Nephron progenitor cell (in vitro differentiated cells): ENCODE measurements at places on chromosomes 6 and 20.

- DNase-seq, result no peak
Observed at GRCh38 chr6:25057111-25057905, 121.5 kb upstream of the RIPOR2 start.

DNA sequence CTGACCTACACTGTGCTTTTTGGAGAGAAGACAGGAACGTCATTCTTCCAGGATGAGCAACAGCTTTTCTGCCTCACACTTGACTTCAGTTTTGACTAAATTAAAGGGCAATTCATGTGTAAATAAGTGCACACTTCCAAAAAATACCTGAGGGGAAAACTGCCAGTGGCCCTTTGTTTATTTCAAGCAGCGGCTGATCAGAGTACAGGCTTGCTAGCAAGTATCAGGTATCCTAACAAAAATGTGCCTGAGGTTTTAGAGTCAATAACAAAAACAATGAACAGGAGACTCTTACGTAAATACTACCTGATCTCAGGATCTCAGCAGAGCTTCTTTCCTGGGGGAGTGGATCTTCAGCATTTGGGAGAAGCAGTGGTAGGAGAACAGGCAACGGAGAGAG lies 12.4 kb downstream of the LY86 start:
- no peak for DNase-seq

- no peak for DNase-seq
Observed at GRCh38 chr6:34606477-34607265, 50.5 kb upstream of the SPDEF start.

DNA sequence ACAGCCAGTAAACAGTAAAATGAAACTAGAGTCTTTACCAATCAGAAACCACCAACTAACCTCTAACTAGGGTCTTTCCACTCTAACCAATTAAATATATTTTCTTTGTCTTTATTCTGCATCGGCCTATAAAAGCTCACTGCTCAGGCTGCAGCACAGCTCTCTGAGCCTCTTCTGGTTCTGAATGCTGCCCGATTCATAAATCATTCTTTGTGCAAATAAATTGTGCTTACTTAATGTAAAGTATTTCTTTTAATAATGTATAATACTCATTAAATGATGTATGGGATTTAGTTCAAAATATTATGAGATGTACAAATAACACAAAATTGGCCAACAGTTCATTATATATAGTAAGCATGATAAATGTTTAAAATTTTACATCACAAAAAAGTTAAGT lies 7.9 kb downstream of the IBTK start:
- no peak for DNase-seq

GRCh38 chr20:5686384-5687105 lies 63.7 kb upstream of the SHLD1 start:
- no peak for DNase-seq

GRCh38 chr6:54892831-54893230 lies 46.3 kb downstream of the FAM83B start:
- DNase-seq, result no peak

DNA sequence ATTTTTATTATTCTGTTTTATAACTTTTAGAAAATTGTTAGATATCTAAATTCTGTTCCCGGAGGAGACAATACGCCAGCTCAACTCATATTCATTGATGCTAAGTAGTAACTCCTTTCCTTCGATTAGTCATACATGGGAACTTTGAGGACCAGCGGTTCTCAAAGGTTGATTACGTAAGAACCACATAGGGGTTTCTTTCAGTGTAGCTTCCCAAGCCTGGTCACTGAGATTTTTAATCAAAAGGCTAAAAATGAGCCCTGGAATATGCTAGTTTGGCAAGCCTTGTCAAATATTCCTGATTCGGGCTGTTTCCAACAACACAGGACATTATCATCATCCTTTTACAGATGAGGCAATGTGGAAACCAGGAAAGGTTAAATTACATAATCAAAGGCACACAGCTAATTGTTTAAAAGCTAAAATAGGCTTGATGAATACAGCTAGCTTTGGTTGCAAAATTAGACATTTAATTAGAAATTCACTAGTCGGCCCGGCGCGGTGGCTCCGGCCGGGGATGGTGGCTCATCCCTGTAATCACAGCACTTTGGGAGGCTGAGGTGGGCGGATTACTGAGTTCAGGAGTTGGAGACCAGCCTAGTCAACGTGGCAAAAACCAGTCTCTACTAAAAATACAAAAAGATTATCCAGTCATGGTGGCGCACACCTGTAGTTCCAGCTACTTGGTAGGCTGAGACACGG lies 14.6 kb upstream of the MEI4 start:
- DNase-seq, result no peak

- DNase-seq, result no peak
Observed at GRCh38 chr20:62702895-62703852, 5.5 kb upstream of the NTSR1 start.

DNA sequence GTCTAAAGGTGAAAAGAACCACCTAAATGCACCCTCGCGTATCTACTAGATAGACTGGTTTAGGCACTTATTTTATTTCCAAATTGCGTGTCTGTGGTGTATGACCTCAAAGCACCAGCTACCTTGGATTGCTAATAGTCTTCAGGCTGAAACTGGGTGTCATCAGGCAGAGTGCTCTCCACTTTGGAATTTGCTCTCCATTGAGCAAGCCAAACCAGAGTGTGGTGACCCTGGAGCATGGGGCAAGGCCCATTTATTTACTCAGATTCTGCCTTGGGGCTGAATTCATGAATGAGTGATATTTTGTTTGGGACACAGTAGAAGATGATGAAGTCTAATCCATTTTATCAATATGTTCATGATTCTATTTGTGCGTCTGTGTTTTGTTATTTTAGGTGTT lies 812.8 kb upstream of the SLC35B3 start:
- DNase-seq, result no peak

DNA sequence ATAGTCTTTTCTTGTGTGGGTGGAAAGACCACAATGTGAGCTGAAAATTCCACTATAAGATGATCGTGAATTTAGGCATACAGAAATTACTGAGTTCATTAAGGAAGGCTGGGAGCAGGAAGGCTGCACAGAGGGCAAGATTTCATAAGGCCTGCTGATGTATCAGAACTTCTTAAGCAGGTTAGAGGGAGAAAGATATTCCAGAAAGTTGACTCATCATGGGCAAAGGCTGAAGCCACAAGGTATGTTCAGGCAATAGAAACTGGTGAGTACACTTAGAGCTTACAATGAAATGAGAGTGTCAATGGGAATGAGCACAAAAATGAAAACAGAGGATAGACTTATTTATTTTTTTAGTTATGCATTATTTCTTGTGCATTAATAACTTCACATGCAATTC lies 618.6 kb downstream of the CBLN4 start:
- no peak for DNase-seq
